ENCODE measurements at places on chromosomes 3 and 15.

DNA sequence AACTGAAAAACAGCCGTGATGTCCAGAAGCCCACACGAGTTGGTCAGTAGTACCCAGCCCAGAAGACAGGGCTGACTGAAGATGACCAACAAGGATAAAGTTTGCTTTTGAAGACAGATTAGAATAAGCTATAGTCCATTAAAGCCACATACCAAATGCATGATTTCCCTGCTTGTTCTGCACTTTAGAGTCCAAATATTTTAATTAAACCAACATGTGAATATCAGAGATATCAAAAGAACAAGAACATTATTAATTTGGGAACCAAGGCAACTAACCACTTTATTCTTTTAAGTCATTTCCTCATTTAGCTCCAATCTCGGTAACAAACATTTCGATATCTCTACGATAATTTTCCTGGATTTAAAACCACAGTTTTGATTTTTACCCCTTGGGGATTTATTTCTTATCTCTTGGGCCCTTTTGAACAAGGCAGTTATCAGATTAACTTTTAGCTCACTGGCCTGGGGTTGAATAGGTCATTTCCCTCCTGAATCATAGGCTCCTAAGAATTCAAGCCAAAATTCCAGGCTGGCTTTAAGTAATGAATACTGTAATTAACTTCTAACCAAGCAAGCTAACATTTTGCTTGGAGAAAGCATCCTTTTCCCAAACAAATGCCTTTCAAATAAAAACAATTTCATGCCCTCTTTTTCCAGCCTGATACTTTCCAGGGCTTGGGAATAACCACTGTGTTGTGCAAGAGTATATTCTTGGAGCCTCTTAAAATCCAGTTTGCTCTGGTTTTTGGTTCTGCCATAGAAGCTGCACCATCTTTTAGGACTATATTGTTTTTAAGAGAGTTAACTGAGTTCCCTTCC, 102.9 kb upstream of the NR2E3 start:
- DNase-seq, result peak; percentile 69

DNA sequence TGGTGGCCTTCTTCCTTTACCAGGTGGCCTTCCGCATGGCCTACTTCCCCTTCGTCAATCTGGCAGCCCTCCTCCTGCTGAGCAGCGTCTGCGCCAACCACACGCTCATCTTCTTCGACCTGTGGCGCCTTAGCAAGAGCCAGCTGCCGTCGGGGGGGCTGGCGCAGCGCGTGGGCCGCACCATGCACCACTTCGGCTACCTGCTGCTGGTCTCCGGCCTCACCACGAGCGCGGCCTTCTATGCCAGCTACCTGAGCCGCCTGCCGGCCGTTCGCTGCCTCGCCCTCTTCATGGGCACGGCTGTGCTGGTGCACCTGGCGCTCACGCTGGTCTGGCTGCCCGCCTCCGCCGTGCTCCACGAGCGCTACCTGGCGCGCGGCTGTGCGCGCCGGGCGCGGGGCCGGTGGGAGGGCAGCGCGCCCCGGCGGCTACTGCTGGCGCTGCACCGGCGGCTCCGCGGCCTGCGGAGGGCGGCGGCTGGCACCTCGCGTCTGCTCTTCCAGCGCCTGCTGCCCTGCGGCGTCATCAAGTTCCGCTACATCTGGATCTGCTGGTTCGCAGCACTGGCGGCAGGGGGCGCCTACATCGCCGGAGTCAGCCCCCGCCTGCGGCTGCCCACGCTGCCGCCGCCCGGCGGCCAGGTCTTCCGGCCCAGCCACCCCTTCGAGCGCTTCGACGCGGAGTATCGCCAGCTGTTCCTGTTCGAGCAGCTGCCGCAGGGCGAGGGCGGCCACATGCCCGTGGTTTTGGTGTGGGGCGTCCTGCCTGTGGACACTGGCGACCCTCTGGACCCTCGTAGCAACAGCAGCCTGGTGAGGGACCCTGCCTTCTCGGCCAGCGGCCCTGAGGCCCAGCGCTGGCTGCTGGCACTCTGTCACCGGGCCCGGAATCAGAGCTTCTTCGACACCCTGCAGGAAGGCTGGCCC, 9.9 kb downstream of the DISP2 start:
- DNase-seq, result peak; percentile 81

DNA sequence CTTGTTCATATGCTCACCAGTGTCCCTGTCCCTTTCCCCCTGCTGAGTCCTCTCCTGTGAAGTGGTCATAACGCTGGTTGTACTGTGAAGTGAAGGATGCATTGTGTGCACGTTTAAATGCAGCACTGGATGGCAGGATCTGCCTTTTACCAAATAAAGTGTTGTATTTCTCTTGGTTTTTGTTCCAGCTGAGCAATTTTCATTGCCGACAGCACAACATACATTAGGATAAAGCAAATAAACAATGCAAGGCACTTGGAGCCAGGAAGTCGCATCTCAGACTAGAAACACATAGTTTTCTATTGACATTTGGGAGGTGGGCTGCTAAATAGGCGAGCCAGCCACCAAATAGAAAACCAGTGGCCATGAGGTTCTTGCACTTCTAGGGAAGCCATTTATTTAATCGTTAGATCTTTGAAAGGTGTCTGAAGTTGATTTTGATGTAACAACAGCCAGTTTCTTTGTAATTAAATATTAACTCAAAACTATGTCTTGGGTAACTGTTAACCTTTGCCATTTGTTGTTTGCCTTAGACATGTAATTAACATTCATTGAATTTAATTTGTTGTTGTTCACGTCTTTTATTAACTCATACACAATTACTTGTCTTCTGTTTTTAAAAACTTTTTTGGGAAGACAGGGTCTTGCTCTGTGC, 185.3 kb downstream of the FNDC3B start:
- no peak for DNase-seq

- DNase-seq, result peak; percentile 64
These were observed 34.8 kb upstream of the RASA2 start for GRCh38 chr3:141452045-141452444.

- peak; percentile 49 for DNase-seq
These were observed 2.4 kb downstream of the UCN2 start for GRCh38 chr3:48561045-48561736.

- peak; percentile 62 for DNase-seq
These were observed 405.1 kb downstream of the LPP start for GRCh38 chr3:188559072-188559429.

DNA sequence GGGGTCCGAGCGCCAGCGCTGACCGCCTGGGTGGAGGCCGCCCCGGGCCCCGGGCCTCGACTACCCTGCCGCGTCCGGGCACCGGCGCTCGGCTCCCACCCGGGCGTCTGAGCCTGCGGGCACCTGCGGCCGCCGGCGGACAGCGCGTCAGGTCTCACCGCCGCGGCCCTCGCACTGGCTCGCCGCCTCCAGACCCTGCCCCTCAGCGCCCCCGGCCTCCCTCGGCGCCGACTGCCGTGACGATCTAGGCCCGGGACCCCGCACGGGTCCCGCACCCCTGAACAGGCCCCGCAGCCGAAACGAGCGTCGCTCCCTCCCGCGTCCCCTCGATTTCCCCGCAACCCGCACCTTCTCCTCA, 297 bp downstream of the PRC1 start:
- no peak for DNase-seq

GRCh38 chr3:46496746-46497555, 825 bp upstream of the RTP3 start:
- no peak for DNase-seq

- DNase-seq, result no peak
These were observed 35.2 kb upstream of the PRICKLE2 start for GRCh38 chr3:64260431-64260830.

DNA sequence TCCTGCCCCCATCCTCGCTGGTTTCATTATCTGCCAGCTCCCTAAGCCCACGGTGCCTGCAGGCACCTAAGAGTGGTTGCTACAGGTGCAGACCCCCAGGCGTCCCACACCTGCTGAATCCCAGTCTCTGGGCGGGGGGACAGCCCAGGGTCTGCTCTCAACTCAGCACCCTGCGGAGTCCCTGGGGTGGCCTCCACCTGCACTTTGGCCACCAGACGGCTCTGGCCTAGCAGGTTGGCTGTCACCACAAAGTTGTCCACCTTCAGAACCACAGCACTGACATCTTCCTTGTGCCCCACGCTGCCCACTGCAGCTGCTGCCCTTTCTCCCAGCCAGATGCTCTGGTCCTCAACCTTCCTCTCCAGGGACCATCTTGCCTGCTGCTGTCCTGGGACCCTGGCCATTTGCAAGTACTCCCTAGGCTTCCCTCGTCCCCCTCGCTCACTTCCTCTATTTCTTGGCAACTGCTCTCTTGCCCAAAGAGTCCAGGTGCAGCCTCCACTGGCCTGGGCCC, 34.9 kb upstream of the SNRPA1 start:
- DNase-seq, result no peak

DNA sequence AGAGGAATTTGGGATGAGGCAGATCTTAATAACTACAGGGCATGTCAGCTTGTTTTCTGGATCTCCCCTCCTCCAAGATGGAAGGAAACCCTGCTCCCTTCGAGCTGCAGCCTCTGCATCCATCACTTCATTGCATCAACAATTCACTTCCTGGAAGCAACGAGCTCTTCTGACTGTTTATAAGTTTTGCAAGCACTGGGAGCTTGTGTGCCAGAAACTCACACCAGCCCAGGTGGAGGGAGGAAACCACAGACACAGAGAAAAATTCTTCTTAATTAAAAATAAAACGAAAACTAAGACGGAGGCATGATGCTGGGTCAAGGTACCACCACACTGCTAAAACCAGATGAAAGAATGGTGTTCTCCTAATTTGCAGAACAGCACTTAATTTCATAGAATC, 10.6 kb downstream of the LRIG1 start:
- no peak for DNase-seq

GRCh38 chr3:23254835-23255234, 51.7 kb downstream of the UBE2E2 start:
- no peak for DNase-seq

GRCh38 chr3:96843505-96844203, 29.3 kb downstream of the EPHA6 start:
- DNase-seq, result peak; percentile 2

DNA sequence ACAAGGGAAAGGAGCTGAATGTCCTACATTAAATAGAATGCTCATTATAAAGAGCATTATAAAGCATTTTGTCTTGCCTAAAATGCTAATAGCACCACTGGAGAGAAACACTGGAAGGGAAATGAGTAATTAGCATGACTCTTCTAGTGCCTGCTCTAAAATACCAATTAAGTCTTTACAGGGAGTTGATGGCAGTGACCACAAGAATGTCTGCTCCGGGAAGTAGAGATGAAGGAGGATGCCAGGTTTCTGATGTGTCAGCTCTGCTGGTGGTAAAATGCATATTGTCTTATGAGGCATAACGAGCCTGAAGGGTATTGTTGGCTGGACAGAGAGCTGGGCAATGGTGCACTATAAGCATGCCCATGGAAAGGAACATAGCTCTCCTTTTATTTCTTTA, 49.5 kb downstream of the MYLK start:
- peak; percentile 97 for DNase-seq

- no peak for DNase-seq
These were observed 27.5 kb downstream of the CSPG4 start for GRCh38 chr15:75685195-75685594.

GRCh38 chr3:100110162-100110561, 4.1 kb downstream of the FILIP1L start:
- no peak for DNase-seq

- peak; percentile 35 for DNase-seq
These were observed 268.2 kb upstream of the LYSMD4 start for GRCh38 chr15:100001405-100001804.

DNA sequence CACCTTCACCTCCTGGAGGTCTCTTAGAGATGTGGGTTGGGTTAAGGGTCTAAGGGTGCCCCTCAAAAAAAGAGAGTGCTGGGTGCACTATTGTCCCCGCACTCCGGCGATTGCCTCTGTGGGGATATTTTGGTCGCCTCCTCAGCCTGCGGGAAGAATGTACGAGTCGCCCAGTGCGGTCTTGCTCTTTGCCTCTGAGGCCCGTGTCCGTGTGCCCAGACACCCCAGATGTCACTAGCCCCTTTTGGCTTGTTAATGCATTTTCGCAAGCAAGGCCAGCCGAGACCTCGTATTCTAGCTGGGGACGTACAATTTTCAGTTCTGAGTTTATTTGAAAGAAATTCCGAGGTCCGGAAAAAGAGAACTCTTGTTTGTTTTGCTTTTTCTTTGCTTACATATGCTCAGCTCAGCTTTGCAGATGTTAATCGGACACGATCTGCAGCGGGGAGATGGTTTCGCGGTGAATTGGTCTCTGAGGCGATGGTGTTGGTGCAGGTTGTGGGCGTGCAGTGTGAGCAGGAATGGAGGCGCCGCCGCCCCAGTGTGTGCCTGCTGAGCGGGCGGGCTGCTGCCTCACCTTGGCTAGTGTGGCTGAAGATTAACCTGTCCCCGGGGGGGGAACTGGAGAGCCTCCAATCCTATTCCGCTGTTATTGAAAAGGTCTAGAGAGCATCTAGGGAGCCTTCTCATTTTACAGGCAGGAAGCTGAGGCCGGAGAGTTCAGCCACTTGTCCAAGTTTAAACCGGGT, 1.4 kb downstream of the ST6GAL1 start:
- peak; percentile 11 for DNase-seq

DNA sequence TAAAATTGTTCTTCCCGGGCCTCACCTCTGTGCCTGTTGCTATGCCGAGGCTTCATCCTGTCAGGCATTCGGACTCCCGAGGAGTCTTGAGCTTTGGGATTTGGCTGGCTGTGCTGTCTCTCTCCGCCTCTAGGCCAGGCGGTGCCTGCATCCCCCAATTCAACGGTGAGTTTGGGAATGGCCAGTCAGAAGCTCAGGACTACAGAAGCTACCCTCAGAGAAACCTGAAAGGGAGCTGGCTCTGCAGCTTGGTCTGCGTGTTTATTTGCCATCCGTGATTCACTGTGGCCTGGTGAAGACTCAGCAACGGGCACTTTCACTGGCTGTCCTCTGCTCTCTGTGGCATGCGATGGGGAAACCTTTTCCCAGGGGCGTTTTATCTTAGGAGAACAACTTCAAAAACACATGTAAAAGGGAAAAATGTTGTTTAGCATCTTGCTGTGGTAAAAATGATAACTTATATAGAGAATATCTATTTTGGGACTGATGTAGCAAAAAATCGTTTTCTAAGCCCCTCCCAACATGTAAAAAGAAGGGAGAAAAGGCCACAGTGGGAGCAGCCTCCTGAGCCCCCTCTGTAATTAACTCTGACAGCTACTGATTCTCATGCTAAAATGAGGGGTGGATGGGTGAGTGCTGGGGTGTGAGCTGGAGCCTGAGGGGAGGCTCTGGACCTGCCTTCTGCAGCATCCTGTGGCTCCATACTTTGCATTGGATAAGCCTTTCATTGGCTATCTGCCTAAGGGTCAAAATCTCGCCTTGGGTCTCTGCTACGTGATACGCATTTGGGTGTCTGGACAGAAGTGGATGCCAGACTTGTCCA, 103.4 kb upstream of the KLHL25 start:
- DNase-seq, result no peak

Measured in fibroblast of skin of abdomen (primary cell).